ENCODE measurements at places on chromosomes 7 and 10. TPM values are rescaled to one million over a fixed set of nuclear protein-coding genes. Genes with fewer than 3 reads are reported as not detected.

The GDF2 gene
- 0.39 TPM for polyA plus RNA-seq

The CTAGE4 gene
- 2.2 TPM for polyA plus RNA-seq

The NUDT13 gene
- 1.9 TPM for polyA plus RNA-seq

The C1QL3 gene
- 0.82 TPM for polyA plus RNA-seq

The ASB10 gene
- polyA plus RNA-seq: not detected

The TMEM196 gene
- not detected for polyA plus RNA-seq

The SFRP4 gene
- 1.3 TPM for polyA plus RNA-seq

The DNAJC12 gene
- polyA plus RNA-seq: 6.2 TPM

The FRAT1 gene
- 8.1 TPM for polyA plus RNA-seq

The CDK13 gene
- polyA plus RNA-seq: 36.7 TPM

The FAM13C gene
- polyA plus RNA-seq: 2.2 TPM

The EPO gene
- polyA plus RNA-seq: not detected

The FRG2B gene
- polyA plus RNA-seq: not detected

The HOXA9 gene
- polyA plus RNA-seq: 4.4 TPM

The PTN gene
- 75.3 TPM for polyA plus RNA-seq

The PITX3 gene
- 0.52 TPM for polyA plus RNA-seq

The MYPN gene
- not detected for polyA plus RNA-seq

The OR13A1 gene
- not detected for polyA plus RNA-seq

The COMTD1 gene
- 46.4 TPM for polyA plus RNA-seq

The IL6 gene
- 3.4 TPM for polyA plus RNA-seq

The MALRD1 gene
- polyA plus RNA-seq: 12.6 TPM

The ASIC3 gene
- polyA plus RNA-seq: 2.1 TPM

The KIAA1217 gene
- 36.7 TPM for polyA plus RNA-seq

The GHRHR gene
- polyA plus RNA-seq: not detected

The PLEKHS1 gene
- polyA plus RNA-seq: not detected
